ENCODE measurements at places on chromosomes 7 and 10.

GRCh38 chr7:98984126-98984525 lies 105.8 kb downstream of the TRRAP start:
- no peak for DNase-seq

DNA sequence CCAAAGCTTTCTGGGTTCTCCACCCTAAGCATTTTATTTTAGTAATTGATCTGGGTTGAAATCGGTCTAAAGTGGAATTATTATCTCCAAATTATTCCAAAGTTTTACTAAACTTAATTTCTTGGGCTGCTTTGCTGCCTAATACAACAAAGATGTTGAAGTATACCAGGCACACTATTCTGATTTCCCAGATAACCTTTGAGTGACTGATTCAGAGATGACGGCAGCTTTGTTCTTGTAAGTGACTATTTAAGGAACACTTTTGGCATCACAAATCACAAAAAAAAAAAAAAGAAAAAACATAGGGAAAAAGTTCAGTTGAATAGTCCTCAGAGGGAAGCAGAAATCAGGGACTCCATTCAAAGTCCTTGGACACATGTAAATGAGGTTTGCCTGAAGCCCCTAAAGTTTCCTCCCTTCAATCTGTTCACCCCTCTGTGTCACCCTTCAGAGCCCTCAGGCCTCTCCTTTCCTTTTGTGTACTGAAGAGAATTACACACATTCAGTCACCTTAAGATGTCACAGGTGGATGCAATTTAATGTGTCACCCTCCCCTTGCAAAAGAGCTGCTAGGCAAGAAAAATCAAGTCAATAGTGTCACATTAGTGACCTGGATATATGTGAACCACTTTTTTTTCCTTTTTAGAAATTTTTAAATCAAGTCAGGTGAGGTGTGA lies 81.5 kb downstream of the RTKN2 start:
- no peak for DNase-seq

DNA sequence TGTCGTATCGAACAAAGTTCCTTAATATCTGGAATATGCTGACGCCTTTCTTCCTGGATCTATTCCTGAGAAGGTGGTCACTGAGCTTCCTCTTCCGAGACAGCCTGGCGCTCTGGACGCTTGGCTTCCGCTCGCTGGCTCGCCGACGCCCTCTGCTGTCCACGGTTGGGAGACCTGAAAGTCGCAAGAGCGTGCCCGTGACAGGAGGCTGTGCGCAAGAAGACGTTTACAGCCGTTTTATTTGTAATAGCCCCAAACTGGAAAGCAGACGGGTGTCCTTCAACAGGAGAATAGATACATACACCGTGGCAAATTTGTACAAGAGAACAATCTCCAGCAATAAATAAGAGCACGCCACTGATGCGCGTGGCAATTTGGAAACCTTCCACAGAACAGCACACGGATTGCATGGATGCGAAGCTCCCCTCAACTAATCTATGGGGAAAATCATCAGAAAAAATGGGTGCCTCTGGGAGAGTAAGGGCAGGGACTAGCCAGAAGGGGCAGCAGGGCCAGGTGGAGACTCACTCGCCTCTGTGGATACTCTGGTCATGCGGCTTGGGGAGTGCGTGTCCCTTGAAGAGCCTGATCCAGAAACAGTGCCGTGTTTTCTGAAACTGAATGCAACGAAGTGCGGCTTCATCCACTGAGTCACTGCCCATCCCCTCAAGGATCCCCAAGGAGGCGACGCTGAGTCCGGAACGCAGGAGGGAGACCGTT lies 41.5 kb upstream of the BNIP3 start:
- peak; percentile 59 for DNase-seq

- no peak for DNase-seq
Observed at GRCh38 chr7:92421676-92422435, 25.4 kb upstream of the GATAD1 start.

DNA sequence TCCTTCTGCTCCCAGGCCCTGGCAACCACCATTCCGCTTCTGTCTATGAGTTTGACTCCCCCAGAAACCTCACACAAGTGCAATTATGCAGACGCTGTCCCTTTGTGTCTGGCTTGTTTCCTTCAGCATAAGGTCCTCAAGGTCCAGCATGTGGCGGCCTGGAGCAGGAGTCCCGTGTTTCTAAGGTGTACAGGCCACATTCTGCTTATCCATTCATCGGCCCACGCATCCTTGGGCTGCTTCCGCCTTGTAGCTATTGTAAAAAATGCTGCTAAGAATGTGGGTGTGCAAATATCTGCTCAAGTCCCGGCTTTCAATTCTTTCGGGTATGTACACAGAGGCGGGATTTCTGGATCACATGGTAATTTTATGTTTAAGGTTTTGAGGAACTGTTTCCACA lies 38.2 kb downstream of the ESYT2 start:
- no peak for DNase-seq

DNA sequence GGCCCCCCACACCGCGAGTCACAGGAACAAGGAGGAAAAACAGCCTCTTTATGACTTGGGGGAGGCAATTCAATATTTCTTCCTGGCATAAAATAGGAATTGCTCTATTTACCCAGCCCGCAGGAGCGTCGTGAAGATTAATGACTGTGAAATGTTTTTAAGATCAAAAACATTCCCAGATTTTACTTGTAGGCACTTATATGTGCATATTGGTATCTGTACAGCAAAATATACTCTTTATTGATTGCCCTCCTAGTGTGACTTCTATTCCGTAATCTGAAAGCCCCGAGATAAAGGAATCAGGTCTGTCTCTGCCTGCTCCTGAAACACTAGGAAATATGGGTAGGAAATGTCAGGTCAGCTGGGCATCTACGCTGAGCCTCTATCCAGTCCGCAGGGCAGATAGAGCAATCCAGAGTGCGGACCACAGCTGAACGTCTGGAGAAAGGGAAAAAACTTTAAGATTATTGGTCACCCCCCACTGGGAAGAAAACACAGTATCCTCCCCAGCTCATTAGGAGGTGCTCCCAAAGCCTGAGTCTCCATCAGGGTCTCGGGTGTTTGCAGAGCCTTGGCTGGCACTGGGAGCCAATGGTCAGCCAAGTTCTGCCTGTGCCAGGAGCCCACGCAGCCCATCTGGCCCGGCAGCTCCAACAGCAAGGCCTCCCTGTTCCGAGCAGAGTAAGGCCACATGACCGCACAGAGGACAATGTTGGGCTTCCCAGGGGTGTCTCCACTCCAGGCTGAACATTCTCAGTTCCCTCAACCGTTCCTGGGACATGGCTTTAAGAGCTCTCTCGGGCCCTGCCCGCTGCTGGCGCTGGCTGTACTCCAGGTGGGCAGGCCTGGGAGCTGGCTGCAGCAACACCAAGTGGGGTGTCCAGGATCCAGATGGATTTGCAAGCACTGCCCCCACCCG lies 7.7 kb downstream of the CTBP2 start:
- no peak for DNase-seq
